CD4-positive, alpha-beta T cell treated with Interleukin-4 for 1 hour (primary cell): ENCODE measurements at places on chromosomes 12 and 14.

- DNase-seq, result no peak
Observed at GRCh38 chr12:50572760-50573159, 68.0 kb downstream of the DIP2B start.

- no peak for DNase-seq
Observed at GRCh38 chr12:78392918-78393317, 471.7 kb upstream of the SYT1 start.

DNA sequence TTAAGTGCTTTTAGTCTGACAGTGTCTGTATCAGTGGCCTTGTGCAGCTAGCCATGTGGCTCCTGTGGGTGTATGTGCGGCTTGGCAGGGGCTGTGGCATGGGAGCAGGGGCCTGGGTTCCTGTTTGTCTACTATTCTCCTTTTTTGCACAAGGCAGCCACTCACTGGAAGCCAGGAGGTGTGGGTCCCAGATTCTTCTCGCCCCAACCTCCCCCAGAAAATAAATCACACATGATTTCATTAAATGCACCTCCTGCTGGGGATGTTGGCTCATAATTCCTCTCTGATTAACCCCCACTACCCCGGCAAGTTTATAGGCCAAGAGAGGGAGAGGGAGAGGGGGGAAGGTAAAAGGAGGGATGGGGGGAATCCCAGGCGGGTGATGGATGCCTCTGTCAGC, 17.6 kb downstream of the CALCOCO1 start:
- no peak for DNase-seq

DNA sequence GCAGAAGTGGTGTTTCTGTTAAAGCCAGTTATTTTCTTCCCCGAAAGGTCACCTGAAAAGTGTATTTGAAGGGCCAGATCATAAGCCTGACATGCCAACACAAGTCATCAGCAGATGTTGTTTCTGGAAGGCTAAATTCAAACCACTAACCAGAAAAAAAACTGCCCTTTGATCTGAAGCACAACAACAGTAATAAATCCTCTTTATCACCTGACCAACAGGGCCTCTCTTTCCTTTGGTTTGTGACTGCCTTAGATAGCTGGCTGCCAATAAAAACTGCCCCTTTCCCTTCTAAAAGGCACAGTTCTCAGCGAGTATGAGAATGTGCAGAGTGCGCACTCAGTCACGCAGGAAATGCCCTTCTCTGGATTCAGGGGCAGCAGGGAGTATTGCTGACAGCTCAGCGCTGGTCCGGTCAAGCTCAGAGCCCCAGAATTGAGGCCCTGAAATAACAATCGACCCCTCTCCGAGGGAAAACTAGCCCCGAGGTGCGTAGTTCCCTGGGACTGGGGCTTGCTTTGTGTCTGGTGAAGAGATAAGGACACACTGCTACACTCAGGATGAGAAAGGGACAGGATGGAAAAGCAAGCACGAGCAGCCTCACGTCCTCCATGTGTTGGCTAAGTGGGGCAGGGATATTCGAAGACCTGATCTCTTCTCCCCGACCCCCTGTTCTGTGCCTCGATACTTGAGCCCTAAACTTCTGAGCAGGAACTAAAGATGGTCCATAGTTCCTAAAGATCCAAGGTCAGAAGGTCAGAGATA, 184.2 kb upstream of the GZMB start:
- DNase-seq, result no peak

- no peak for DNase-seq
Observed at GRCh38 chr14:69713209-69713781, 53.6 kb upstream of the SRSF5 start.

DNA sequence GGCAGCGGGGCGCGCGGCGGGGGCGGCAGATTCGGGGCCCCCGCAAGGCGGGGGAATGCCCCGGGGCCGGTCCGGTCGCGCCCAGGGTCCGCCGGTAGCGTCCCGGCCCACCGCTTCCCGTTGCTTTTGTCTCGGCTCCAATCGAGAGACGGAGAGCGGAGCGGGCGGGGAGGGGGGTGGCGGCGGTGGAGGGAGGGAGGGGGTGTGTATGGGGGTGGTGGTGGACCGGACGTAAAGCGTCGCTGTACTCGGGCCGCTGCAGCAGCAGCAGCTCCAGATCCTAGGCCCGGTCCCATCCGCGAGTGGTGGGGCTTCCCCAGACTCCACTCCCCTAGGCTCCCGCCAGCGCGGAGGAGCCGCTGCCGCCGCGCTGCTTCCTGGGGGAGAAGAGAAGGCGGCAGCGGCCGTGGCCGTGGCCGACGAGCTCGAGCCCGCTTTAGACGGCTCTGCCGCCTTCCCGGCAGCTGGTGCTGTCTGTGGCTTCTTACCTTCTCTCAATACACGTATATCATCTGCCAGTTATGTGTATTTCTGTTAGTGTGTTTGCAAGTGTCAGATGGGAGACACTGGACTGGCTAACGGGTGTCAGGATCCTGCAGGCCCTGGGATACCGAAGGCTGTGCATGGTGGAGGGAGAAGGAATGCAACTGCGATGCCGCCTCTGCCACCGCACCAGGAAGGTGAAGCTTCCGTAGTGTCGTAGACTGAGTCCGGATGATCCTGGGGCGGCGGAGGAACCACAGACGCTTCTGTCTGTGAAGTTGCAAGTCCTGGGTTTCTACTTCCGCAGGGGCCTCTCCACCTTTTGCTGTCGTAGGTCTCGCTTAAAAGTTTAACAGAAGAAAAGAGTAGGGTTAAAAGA, 508 bp downstream of the CNOT2 start:
- peak; percentile 74 for DNase-seq

DNA sequence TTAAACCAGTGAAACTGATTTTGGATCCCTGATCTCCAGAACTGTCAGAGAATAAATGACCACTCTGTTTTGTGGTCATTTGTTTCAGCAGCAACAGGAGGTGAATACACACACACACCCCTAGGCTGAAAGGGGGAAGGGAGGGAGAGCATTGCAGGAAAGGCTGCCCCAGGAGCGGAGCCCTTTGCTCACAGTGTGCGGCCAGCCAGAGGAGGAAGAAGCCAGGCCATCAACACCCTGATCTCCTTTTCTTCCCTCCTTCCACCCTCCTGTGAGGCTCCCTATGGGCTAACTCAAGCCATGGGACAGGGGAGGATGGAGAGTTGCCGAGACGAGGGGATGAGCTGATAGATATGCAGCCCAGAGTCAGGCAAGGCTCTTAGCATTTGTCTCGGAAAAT, 211.9 kb downstream of the TBX5 start:
- no peak for DNase-seq

GRCh38 chr12:117865505-117865904, 103.3 kb downstream of the KSR2 start:
- no peak for DNase-seq

DNA sequence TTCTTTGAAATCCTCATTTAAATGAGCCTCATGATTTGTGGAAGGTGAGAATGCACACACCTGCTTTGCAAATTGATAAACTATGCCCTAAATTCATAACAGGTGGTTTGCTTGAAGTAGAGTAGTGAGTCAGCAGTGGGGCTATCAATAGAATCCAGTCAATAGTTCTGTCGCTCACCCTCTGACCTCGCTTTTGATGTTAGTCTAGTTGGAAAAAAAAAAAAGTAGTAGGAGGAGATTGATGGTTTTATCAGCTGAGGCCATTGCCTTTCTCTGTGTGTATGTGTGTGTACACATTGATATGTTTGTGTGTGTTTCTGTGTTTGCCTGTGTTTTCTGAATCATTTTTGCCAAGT, 267.3 kb downstream of the SNAPC1 start:
- DNase-seq, result no peak

DNA sequence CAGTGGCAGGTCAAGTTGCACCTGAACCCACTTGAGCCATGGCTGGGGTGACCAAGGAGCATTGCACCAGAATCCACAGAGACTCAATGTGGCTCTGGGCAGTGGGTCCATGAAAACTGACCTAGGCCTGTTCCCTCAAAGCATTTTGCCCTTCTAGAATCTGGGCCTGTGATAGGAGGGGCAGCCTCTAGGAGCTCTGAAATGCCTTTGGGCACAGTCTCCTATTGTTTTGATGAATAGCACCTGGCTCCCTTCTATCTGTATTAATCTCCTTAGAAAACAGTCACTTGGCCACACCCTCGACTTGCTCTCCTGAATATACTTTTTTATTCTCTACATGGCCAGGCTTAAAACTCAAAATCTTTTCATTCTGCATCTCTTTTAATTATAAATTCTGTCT, 14.1 kb upstream of the KRAS start:
- no peak for DNase-seq

DNA sequence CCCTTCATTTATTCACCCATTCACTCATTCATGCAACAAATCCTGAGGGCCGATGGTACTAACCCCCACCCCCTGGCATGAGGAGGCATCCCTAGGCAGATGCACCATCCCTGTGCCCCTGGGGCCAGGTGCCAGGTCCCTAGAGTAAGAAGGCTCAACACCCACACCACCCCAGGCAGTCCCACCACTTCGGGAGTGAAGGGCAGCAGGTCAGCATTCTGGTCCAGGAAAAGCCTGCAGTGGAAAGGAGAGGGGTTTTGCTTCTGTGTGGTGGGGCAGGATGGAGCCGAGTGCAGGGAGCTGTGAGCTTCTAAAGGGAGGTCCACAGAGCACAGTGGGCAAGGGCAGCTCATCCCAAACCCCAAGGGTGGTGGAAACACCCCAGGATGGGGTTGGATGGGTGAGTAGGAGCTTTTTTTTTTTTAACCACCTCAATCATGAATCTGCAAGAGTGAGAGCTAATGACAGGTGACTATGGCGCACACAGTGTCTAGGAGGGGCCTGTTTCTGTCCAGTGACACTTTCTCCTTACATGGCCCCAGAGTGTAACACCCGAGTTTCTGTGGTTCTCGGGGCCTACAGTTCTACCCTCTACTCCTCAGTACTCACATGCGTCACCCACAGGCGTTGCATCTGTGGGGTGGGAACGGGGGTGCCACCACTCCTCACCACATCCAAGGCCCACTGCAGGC, 414.3 kb downstream of the TMEM121 start:
- no peak for DNase-seq

DNA sequence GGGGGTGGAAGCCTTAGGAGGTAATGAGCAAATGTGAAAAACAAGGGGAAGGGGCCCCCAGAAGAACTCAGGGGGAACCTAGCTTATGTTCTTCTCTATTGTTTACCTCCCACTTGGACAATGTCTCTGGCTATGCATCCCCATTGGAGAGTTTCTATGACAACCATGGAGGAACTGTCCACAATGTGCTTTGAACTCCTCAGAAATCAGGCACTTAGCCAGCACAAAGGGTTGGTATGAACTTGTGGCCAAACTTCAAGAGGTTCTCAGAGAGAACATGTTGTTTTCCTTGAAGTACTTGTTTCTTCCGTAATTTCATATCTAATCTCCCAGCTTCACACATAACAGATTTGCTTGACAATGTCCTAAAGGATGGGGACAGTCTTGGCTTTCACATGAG, 202.8 kb upstream of the PELI2 start:
- no peak for DNase-seq

GRCh38 chr12:68620519-68621471, 10.1 kb downstream of the RAP1B start:
- DNase-seq, result no peak

DNA sequence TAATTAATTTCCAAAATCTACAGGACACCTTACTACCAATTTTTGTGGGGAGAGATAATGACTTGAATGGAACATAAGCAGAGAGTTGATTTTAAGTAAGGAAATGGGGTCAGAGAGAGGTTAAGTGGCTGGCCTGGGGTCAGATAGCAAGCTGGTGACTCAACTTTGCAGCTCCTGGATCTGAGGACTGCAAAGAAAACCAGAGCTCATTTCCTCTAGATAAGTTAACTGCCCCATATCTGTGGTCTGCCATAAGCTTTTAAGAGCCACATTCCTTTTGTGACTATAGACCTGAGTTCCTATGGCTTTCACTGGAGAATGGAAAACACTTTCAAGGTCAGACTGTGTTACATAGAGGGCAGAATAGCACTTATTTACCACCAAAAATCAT, 201.2 kb upstream of the PRICKLE1 start:
- no peak for DNase-seq

- DNase-seq, result peak; percentile 19
Observed at GRCh38 chr12:24778486-24779304, 170.2 kb downstream of the BCAT1 start.

- DNase-seq, result no peak
Observed at GRCh38 chr14:29390081-29390832, 537.4 kb downstream of the PRKD1 start.

DNA sequence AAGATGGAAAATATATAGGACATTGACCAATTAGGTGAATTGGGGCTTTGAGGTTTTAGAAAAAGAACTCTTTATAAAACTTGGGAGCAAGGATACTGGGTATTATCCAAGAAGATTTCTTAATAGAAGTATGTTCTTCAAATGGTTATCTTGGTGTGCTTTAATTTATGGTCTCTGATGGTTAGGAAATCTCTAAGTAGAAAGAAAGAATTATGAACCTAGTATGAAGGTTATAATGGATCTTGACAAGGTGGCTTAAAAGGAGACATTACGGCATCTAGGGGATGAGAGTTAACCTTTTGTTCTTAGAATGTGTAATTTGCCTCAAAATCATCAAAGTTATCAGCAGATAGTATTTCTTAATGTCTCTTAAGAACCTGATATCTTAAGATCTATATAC, 210.4 kb upstream of the PRICKLE1 start:
- DNase-seq, result no peak

DNA sequence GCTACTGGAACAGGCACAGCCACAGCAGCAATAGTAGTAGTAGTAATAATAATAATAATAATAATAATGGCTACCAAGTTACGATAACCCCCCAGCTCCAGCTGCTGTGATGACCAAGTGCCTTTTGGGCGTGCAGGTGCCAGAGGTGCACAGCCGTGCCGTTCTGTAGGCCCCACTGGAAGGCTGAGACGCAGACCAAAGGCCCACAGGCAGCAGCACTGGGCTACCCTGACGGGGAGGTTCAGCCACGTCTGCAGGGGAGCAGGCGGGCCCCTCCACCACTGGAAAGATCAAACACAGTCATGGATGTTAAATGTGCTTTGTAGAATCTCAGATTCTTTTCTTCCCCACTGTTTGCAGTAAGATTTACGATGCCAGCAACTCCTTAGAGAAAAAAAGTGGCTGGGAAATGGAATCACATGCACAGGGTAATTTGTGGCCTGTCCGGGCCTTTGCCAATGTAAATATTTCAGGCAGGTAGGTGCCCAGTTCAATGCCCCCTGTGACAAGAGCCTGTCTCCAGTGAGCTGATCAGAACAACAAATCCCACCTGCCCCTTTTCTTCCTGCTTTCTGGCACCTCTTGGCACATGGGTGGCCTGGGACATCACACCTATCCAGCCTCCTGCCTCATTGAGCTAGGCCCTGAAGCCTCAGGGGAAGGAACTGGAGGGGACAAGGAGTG, 32.6 kb downstream of the CCDC85C start:
- DNase-seq, result no peak

DNA sequence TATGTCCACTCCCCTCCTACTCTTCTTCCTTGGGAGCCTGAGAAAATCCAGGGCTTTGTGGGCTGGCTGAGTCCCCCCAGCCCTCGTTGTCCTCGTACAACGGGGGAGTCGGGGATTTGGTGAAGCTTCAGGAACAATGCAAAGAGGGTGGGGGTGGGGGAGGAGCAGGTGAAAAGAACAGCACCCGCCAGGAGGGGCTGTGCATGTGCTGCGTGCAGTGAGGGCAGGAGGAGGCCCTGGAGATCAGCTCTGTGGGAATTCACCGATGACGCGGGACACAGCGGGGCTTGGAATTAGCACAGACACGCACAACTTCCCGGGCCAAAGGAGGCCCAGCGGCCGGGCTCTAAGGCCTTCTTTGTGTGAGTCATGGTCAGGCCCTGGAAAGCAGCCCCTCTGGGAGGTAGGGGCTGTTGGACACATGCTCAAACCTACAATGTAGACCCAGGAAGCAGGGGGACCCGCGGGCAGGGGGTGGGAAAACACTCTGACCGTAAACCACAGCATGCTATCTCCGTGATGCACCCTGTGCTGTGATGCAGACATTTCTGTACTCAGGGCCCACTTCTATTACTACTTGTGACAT, 32.8 kb downstream of the RBM19 start:
- no peak for DNase-seq
